ENCODE measurements at places on chromosomes 4 and X.

- DNase-seq: no peak
These were observed 14.1 kb upstream of the CYTL1 start for GRCh38 chr4:5033281-5033841.

GRCh38 chr4:71614621-71615020 lies 169.3 kb downstream of the GC start:
- no peak for DNase-seq

DNA sequence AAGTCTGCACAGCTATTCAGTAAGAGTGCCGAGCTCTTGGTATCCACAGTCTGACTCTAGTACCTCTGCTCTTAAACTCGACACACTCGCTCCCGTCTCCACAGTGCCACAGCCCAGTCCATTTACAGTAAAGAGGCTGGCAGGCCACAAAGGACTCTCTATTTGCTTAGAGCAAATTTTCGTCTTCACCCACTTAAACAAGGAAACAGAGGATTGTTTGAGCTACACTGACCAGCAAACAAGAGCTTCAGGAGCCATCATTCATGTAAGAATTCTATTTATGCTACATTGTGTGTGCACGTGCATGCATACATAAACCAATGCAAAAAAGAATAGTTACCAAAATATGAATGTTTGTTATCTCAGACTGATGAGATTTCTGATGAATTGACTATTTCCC lies 290.2 kb downstream of the USP46 start:
- no peak for DNase-seq

- DNase-seq: no peak
These were observed 34.5 kb downstream of the PHKA2 start for GRCh38 chrX:18949291-18949943.

DNA sequence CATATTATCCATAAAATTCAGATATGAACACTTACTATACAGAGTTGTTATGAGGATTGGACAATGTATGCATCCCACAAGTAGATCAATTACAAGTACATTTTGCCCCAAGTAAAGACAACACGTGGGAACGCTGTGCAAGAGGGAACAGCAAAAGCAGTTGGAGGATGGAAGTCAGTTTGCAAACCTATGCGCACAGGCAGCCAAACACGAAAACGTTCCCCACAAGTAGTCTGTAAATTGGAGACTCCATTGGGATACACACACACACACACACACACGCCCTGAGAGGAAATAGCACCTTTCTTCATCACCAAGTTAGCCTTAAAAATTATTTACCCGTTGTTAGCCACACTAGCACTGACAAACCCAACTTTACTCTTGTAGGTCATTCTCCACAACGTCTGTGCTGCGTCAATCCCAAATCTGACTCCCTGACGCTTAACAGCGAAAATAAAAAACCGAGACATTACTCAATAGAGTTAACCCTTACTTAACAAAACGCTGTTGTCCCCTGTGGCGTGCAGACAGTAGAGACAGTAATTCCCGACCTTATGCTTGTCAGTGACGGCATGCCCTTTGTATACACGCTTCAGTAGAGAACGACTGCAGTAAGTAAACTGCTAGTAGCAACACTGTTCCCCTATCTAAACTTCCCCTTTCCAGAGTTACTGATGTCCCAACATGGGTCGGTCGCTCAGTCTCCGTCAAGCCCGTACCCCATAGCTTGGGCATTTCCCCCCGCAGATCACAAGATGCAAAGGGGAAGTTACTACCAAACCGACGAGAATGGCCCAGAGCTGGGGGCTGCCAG lies 730 bp downstream of the MANBA start:
- DNase-seq: no peak

DNA sequence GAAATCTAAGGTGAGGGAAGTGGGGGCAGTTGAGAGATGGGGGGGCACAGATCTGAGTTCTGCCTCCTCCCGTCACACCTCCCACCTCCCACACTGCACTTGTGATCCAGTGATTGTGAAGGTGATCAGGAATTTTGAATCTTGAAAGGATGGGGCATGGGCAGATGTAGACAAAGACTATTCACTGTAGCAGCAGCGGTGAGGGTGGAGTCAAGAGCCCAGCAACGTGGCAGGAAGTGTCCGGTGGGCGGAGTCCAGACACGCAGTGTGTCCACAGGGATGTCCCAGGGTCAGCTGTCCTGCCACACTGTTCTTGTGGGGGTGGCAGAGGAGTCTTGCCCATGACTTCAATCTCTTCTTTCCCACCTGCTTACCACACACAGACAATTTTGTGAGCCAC lies 330.5 kb upstream of the GALNT7 start:
- DNase-seq: no peak

GRCh38 chrX:12138361-12139313 lies at the start of gene FRMPD4:
FRMPD4 (plus strand) TSS chrX:12138473; CDS start chrX:12138972, 499 bp downstream.
- no peak for DNase-seq

GRCh38 chrX:153866302-153867019 lies 19.5 kb downstream of the L1CAM start:
- no peak for DNase-seq

GRCh38 chr4:83569429-83569828 lies 33.5 kb downstream of the GPAT3 start:
- DNase-seq: no peak

DNA sequence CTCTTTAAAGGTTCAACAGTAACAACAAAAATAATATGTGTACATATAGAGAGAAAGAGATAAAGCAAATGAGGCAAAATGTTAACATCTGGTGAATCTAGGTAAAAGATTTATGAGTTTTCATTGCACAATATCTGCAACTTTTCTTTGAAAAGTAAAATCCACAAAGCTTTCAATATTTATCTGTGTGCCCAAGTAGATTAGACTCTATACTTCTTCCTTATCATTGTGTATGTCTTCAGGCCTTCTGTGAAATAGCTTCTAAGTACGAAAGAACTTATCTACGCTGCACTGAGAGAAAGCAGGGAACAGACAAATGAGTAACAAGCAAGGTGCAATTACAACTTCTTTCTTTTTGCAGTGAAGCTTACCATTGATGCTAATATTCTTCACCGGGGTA lies 81.6 kb downstream of the NPNT start:
- DNase-seq: no peak

Measured in activated effector memory CD4-positive, alpha-beta T cell treated with anti-CD3 and anti-CD28 coated beads, Interleukin-2, amount 50 U/mL, for 16 hours (primary cell).